Daoy (cell line): ENCODE measurements at places on chromosomes 1 and 21. TPM values are rescaled to one million over a fixed set of nuclear protein-coding genes. Genes with fewer than 3 reads are reported as not detected.
A peak's percentile ranks its signal among the peaks of the same experiment; 100 is the strongest.

GRCh38 chr1:231665101-231665500, 38.5 kb downstream of the DISC1 start:
- DNase-seq: no peak

DNA sequence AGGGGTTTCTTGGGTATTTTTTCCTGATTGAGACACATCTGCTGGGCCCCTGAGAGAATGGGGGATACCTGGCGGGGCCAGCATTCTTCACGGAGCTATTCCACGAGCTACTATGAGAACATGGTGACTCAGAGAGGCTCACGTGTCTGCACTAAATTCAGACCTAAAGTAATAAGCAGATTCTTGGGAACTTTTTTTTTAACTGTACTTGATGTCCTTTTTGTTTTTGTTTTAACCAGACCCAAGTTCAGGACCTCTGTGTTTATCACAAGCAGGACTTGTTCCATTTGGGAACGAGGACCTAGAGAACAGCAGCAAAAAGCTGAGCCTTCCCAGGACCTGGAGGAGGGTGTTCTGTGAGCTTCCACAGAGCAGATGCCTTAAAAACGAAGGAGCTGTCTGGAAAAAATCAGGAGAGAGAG, 44.0 kb downstream of the EVA1C start:
- peak; percentile 40 for DNase-seq

DNA sequence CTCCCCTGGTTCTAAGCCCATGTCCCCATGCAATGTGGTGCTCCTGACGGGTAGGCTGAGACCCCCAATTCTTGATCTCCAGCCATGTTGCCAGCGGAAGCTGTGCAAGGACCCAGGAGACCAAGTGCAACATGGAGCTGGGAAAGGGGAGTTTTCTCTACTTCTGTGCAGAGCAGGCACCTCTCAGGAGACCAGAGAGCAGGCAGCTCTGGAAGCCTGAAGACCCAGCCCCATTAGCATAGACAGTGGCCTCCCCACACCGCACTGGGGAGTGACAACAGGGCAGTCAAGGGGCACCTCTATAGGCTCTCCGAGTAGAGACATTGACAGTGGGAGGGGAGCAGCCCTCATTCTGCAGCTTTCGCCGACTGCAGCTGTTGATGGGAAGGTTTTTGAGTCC, 410.2 kb downstream of the MATN1 start:
- DNase-seq: no peak

DNA sequence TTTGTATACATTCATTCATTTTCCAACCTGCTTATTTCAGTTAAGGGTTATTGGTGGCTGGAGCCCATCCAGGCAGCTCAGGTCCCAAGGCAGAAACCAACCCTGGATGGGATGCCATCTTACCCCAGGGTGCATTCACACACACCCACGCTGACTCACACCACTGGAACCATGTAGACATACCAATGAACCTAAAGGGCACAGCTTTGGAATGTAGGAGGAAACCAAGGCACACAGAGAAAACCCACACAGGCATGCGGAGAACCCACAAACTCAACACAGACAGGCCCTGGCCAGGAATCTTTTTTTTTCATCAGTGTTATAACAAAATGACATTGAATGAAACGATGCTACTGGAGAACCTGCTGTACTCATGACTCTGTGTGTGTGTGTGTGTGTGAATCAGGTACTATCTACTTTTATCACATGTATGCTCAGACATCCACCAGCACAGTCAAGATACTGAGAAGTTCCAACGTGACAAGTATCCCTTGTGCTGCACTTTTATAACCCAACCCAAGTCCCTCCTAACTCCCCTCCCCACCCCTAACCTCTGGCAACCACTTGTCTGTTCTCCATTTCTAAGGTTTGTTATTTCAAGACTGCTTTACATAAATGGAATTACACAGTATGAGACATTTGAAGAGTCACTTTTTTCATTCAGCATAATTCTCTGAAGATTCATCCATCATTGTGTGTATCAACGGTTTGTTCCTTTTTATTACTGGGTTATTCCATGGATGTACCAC, 286.8 kb upstream of the PLD5 start:
- DNase-seq: peak; percentile 85

GRCh38 chr1:227793948-227794816, 21.3 kb upstream of the PRSS38 start:
- DNase-seq: peak; percentile 65

PRDM2 gene
- 11.0 and 12.2 TPM in 2 replicates for total RNA-seq

DNA sequence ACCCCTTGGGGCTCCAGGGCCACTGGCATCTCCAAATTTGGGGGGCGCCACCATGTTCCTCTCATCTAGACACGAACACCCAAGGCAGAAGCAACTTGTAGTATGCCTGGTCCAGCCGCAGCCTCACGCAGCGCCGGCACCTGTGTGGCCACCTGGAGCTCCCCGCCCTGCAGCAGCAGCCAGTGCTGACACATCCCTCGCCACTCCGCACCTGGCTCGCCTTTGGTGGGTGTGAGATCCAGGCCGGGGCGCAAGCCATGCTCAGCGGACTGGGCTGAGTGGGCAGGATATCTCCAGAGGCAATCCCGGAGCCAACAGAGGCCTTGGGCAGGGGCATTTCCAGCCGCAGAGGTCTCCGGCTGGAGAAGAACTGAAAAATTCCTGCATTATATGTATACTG, 1563.7 kb downstream of the NCAM2 start:
- no peak for DNase-seq

DNA sequence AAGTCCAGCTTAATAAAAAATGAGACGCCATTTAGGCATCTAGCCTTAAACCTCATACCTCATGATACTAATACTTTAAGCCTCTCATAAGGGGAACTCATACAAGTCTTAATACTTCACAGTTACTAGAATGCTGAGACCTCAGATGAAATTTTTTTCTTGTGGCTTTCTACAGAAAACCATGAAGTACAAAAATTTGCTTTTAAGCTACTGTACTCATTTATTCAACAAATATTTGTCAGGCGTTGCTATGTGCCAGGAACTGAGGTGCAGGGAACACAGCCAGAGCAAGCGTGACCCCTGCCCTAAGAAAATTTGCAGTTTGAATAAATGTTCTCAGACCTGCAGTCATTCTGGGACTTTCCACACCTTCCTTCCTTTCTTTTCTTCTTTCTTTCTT, 150.6 kb downstream of the MRPL39 start:
- DNase-seq: peak; percentile 37

GRCh38 chr1:112625696-112626095, 6.1 kb downstream of the CAPZA1 start:
- peak; percentile 29 for DNase-seq

PLK3 gene
- 6.6 and 8.5 TPM in 2 replicates for total RNA-seq

DNA sequence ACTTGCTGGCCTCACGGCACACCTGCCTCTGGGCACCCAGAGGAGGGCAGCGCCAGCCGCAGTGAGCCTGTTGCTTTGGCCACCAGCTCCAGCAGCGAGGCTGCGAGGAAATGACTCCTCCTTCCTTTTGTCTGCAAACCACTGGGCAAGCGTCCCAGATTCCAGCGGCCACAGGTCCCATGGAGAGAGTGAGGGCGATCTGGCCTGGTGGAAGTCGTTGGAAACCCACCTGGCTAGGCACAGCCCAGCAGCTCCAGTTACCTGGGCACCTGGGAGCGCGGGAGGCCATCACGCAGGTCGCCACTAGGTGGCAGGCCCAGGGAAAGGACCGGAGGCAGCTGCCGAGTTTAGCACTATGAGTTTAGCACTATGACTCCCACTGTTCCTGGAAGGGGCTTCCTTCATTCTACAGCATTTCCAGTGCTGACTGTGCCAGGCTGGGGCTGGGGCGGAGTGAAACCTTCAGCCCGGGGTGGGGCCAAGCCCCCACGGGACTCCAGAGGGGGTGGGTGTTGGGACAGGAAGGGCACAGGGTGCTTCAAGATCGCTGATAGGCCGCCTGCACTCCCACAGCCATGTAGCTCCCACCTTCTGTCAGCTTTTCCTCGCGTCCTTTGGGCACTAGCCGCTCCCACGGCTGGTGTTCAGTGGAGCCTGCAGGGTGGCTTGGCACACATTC, 1.1 kb upstream of the ESPN start:
- DNase-seq: peak; percentile 84

ETV3L gene
- total RNA-seq: not detected in 2 replicates

DNA sequence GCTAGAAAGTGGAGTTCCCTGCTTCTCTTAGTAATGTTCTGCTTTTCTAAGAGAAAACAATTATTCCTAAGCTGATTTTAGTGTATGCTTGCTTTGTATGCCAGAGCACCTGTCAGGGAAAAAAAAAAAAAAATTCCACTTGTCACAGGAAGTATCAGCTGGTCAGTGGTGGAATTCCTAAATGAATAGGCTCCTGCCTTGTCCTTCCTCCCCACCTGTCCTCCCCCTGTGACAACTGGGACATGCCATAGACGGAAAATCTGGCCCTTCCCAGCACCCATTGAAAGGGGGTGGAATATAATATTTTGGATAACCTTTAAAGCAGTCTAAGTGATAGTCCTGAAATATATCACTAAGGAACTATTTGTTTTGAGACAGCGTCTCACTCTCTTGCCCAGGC, 10.8 kb downstream of the FNDC5 start:
- DNase-seq: no peak

RAB7B gene
- total RNA-seq: 2.7 and 3.5 TPM in 2 replicates

AGTRAP gene
- total RNA-seq: 42.4 and 42.9 TPM in 2 replicates

DNA sequence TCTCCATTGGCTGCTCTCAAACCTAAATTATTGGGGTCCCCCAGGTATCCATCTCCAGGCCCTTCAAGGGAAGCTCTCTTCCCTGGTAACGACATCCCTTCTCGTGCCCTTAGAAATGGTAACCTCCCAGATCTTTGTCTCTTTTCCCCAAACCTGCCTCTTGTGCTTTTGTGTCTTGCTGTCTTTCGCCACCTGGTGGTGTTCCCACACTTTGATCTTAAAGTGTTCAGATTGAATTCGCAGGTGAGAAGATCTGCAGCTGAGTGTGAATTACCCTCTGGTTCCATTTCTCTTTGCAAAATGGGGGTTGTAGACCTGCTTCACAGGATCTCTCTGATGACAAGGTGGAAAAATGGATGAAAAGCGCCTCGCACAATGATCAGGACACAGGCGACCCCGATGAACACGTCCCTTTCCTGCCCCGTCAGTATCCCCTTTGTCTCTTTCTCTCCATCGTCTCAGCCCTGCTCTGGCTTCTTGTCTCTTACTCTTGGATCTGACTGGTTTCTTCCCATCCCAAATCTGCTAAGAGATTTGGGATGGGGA, 53.1 kb downstream of the DOP1B start:
- peak; percentile 80 for DNase-seq

DNA sequence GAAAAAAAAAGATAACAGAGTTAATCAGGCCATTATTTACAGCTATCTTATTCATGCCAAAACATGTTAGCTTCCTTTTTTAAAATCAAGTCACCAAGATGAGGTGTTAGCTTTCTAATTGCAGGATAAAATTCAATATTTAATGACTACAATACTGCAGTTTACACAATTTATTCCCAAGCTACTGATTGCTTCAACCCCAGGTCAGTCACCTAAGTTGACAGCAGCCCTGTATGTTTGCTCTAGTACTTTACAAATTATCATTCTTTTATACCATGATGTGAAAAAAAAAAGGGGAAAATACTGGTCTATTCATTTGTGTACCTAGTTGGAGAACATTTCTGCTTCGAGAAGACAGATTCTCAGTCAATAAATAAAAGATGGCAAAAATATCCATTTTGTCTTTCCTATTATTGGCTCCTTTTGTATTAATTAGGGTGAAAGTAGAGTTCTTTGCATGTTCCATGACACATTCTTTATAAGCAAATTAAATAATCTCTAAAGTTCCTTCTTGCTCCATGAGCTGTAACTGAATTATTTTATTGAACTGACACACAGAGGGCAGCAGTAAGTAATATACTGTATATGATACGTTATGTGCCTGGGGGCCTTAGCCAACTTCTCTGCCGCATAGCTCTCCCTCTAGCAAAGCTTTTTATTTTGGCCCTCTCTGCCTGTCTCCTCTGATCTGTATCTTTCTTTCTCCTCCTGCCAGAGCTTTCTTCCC, 48.0 kb downstream of the DIPK1A start:
- DNase-seq: no peak

GRCh38 chr1:53576381-53576801, 117.2 kb downstream of the DMRTB1 start:
- no peak for DNase-seq

GRCh38 chr1:236280438-236281197, 1.1 kb downstream of the ERO1B start:
- no peak for DNase-seq

DNA sequence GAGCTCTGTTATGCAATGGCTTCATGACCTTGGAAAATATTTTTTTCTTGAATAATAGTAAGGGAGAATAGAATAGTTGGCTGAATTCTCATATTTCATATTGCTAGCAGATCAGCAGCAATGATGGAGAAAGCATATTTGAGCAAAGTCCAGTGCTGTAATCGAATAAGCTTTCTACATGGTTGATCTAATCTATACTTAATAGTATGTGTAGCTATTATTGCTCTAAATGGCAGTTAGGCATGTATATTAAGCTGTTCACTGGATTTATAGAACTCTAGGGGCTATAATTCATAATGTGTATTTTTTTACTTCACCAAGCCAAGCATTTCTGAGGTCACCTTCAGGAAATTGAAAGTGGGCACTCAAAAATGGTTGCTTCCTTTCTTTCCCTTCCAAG, 10.0 kb upstream of the IL19 start:
- DNase-seq: no peak
